ENCODE measurements at places on chromosomes 2 and 18.
A peak's percentile ranks its signal among the peaks of the same experiment; 100 is the strongest.

DNA sequence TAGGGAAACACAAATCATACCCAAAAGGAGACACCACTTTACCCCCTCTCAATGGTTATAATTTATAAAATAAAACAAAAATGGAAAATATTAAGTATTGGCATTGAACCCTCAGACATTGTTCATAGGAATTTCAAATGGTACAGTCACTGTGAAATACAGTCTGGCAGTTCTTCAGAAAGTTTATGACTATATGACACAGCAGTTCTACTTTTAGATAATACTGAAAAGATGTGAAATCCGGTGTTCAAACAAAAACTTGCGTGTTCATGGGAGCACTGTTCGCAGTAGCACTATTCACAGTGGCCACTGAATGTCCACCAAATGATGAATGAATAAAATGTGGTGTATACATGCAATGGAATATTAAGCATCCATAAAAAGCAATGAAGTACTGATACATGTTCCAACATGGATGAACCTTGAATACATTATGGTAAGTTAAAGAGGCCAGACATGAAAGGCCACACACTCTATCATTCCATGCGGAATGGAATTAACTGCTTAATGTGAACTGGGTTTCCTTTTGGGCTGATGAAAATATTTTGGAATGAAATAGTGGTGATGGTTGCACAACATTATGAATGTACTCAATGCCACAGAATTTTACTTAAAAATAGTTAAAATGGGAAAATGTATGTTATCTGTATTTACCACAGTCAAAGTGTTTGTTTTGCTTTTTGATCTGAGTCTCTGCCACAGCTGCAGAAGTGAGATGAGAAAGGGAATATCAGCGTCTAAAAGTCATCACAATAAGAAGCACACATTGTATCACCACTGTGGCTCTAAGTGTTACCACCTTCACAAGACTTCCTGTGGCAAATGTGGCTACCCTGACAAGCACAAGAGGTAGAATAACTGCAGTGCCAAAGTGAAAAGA is 864.6 kb downstream of the SUCLG1 start:
- DNase-seq, result no peak

DNA sequence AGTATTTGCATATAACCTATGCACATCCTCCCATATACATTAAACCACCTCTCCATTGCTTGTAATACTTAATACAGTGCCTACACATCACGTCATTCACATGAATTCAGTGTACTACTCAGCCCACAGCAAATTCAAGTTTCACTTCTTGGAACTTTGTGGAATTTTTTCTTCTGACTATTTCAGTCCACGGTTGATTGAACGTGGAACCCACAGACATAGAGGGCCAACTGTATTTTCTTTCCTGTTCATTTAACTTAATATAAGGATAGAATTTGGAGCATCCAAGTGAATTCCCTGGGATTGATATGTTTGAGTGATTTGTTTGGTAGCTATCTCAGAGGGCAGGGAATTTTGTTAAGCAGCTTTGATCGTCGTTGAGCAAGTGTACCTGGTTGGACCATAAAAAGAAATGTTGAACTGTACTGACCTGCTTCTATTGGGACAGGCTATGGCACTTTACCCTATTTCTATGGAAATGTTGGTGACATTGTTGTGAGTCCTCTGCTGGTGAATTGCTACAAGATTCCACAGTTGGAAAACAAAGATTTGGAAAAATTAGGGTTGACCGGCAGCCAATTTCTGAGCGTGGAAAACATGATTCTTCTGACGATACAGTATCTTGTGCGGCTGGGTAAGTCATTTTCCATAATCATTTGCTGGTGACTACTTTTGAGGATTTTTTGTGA is 156.6 kb downstream of the ESCO1 start:
- no peak for DNase-seq

GRCh38 chr18:11178951-11179549 is 29.7 kb upstream of the PIEZO2 start:
- no peak for DNase-seq

DNA sequence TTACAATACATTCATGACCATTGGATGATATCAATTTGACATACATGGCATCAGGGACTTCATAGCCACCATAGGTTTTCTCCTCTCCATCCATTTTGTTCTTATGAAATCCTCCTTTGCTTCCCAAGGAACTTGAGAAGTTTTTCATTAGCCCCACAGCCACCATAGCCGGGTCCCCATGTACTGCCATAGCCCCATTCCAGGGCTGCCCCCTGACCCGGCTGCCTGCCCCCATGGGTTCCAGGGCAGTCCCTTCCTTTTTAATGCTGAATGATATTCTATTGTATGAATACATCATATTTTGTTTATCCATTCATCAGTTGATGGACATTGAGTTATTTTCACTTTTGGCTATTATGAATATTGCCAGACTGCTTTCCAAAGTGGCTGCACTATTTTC is 20.4 kb downstream of the ATP6V1B1 start:
- DNase-seq, result no peak

- DNase-seq, result no peak
Measured at GRCh38 chr2:108588070-108588668, 53.9 kb downstream of the LIMS1 start.

- no peak for DNase-seq
Measured at GRCh38 chr2:71833855-71834560, 313.7 kb downstream of the CYP26B1 start.

- no peak for DNase-seq
Measured at GRCh38 chr2:169323841-169324240, 38.5 kb downstream of the LRP2 start.

DNA sequence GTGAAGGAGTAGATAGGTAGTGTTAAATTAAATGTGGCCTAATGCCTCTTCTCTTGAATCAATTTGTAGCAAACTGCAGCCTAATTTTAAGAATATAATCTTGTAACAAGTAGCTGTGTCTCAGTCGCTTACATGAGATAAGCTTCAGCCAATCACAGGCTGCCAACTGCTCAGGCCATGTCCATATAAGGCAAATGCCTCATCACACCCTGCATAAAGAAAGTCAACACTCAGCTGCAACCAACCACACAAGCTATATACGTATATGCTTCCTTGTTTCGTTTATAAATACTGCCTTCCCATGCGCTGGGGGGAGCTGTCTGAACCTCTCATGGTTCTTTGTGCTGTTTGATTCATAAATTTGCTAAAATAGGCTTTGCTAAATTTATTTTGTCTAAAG is 476.3 kb downstream of the TRIB2 start:
- DNase-seq, result no peak

DNA sequence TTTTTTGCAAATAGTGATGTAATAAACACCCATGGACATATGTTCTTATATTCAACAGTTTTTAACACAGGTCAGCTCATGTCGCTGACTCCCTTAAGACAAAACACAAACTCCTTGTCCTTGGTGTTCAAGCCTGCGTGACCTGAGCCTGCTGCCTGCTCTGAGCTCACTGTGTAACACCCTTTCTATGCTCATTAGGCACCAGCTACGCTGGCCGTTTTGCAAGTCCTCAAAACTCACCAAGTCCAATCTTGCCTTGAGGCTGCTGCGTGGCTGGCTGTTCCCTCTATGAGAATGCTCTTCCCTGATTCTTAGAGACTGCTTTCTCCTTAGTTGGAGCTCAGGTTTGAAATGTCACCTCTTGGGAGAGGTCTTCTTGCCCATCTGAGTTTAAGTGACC is 100.5 kb upstream of the GLI2 start:
- DNase-seq, result no peak

GRCh38 chr2:134278553-134278952 is 24.7 kb downstream of the MGAT5 start:
- DNase-seq, result no peak

GRCh38 chr2:197809064-197809463 is 4.7 kb downstream of the PLCL1 start:
- DNase-seq, result no peak

DNA sequence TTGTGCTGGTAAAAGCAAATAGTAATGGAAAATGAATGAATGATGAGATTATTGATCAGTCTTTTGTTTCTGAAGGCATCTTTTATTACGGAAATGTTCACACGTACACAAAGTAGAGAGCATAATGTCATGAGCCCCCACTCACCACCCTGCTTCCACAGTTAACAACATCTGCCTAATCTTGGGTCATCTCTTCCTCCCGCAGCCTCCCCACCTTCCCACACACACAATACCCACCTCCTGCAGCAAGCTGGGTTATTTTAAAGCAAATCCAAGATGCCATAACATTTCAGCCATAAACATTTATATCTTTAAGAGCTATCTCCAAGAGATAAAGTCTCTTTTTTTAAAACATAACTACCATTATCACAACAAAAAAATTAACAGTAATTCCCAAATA is 36.3 kb downstream of the CYP27C1 start:
- DNase-seq, result no peak

DNA sequence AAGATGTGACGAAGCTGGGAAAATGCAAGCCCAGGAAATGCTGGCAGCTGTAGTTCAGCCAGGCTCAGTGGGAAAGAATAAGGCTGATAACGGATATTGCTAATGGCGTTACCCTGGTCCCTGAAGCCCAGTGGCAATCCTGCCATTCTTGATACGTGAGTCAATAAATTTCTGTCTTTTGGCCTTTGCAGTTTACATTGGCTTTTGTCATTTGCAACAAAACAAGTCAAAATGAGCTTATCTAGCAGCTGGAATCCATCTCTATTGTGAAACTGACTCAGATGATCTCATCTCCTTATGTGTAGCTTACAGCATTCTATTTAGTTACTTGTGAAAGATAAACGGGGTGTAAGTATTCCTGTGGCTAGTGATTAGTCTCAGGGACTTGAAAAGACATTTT is 43.8 kb downstream of the ARL6IP6 start:
- no peak for DNase-seq

- peak; percentile 84 for DNase-seq
Measured at GRCh38 chr2:231680992-231681852, 27.1 kb upstream of the PTMA start.

GRCh38 chr2:15521641-15522181 is 39.4 kb downstream of the NBAS start:
- DNase-seq, result no peak

DNA sequence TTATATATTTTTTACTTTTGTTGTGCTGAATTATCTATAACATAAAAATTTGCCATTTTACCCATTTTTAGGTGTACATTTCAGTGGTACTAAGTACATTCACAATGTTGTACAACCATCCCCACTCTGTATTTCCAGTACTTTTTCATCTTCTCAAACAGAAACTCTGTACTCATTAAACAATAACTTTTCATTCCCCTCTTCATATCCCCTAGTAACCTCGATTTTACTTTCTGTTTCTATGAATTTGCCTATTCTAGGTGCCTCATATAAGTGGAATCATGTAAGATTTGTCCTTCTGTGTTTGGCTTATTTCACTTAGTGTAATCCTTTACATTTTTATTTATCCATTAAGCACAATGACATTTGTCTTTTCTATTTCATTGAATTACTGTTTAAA is 51.3 kb downstream of the GTF2A1L start:
- DNase-seq, result no peak

- no peak for DNase-seq
Measured at GRCh38 chr18:37694516-37694915, 128.9 kb upstream of the CELF4 start.

GRCh38 chr18:50659091-50660003 is 99.5 kb downstream of the MAPK4 start:
- DNase-seq, result peak; percentile 77

DNA sequence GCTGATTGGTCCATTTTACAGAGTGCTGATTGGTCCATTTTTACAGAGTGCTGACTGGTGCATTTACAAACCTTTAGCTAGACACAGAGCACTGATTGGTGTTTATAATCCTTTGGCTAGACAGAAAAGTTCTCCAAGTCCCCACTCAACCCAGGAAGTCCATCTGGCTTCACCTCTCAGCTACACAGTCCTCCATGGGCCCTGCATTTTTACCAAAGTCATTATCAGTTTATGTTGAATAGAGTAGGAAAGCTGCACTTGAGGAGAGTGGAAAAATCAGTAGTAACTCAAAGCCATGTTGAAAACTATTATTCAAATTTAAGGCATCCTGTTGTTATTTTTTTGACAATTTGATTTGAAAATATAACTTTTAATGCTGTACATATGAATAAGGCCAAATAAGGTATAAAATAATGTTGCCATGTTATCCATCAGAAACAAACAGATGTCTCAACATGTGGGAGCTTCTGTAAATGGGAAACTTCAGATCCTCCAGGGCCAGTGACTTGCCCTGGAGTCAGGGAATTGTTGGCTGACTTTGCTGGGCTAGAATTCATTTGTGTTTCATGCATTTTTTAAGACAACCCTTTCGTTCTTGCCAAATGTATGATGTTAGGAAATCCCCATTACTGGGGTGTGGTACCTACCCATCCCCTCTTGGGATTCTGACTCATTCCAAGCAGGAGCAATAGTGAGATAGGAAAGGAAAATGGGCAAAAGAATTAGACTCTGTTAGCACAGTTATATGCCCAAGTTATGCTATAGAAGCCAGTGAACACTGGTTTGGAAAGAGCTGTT is 37.8 kb upstream of the CCDC195 start:
- DNase-seq, result no peak

- no peak for DNase-seq
Measured at GRCh38 chr2:107730898-107731297, 95.8 kb upstream of the RGPD4 start.

DNA sequence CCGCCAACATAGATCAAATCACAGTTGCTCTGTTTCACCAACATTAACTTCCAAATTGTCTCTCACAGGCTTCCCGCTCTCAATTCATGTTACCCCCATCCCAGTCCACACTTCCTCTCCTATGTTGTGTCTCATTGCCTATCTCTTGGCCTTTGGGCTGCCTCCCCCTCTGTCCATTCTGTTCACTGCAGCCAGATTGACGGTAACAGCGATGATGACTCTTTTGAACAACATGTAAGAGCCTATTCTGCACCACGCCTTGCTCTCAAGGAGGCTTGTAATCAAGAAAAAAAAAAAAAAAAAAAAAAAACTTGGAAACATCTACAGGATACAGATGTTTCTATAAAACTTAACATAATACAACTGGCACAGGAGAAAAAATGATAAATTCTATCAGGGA is 77.3 kb upstream of the RMDN2 start:
- no peak for DNase-seq

GRCh38 chr2:75790121-75790813 is 79.6 kb upstream of the GCFC2 start:
- no peak for DNase-seq

DNA sequence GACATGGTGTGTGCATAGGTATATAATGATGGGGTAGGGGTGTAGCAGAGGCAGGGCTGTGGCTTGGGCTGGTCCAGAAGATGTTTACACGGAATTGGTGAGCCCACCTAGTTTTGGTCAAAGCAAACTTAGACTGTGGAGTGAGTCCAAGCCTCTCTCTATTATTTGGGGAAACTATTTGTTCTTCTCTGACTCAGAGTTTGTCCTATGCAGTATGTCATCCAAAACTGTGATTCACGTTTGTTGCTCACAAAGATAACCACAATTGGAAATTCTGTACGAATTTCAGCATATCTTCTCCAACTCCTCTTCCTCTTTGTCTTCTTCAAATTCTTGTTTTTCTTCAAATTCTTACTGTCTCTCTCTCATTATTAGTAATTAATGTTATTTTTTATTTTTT is 292.9 kb downstream of the XIRP2 start:
- no peak for DNase-seq

Measured in WERI-Rb-1 (cell line).